ENCODE measurements at places on chromosomes 11 and 22.

DNA sequence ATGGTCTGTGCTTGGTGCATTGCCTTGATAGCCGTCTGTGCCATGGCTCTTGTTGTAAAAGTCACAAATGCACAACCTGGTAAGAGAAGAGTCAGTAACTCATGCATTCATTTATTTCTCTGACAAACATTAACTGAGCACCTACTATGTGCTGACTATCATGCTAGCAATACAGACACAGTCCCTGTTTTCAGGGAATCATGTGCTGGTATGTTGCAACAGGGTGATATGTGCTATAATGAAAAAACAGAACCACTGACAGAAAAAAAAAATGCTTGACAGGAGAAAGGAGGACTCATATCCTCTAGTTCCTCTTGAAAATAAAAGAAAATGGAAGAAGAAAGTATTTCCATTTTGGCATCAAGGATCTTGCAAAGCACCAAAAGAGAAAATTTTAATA lies 34.5 kb upstream of the RAPSN start:
- no peak for DNase-seq

GRCh38 chr22:40040927-40041326 lies 46.2 kb downstream of the FAM83F start:
- no peak for DNase-seq

GRCh38 chr11:104337273-104337672 lies 173.3 kb upstream of the PDGFD start:
- DNase-seq: no peak

- DNase-seq: no peak
Measured at GRCh38 chr11:91104237-91104636, 881.4 kb upstream of the CHORDC1 start.

DNA sequence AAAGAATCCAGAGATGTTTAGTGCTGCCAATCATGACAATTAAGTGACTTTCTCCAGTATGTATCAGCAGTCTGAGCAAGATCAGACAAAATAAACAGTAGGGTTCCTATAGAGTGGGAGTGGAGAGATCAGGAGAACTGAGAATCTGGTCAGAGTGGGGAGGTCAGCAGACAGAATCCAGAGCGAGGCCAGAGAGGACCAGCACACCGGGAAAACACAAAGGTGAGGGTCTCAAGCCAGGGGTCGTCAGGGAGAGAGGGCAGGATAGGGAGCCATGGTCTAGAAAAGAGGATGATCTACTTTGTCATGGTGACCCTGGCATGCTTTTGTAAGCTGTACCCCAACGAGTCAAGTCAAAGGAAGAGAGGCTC lies 39.2 kb downstream of the MAPK1 start:
- no peak for DNase-seq

- no peak for DNase-seq
Measured at GRCh38 chr11:63901660-63902059, 15.3 kb downstream of the RCOR2 start.

DNA sequence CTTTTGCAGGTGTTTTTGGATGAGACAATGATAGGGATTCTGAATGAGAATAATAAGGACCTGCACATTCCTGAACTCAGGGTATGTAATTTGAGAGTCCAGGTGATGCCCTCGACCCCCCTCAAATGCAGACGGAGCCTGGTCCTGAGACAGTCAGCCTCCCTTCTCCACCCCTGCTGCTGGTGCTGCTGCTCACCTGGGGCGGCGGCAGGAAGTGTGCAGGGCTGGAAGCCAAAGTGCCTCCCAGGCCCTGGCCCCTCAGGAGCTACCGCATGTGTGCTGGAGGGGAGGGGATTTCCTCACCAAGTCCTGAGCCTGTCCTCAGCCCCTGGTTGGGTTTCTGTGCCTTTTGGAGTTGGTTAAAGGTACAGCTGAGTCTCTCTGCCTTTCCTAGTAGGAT lies 19.0 kb upstream of the GLB1L2 start:
- DNase-seq: no peak

DNA sequence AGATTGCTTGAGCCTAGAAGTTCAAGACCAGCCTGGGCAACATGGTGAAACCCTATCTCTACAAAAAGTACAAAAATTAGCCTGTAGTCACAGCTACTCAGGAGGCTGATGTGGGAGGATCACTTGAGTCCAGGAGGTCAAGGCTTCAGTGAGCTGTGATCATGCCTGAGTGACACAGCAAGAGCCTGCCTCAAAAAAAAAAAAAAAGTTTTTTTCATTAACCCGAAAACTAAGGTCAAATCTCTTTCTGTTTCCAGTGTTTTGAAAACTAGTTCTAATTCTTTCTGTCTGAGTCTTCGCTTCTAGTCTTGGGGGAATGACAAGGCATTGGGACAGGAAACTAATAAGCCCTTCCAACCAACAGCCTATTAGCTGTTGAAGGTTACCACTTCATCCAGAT lies 57.6 kb downstream of the LIF start:
- no peak for DNase-seq

- no peak for DNase-seq
Measured at GRCh38 chr11:64081745-64082442, 46.2 kb downstream of the FLRT1 start.

DNA sequence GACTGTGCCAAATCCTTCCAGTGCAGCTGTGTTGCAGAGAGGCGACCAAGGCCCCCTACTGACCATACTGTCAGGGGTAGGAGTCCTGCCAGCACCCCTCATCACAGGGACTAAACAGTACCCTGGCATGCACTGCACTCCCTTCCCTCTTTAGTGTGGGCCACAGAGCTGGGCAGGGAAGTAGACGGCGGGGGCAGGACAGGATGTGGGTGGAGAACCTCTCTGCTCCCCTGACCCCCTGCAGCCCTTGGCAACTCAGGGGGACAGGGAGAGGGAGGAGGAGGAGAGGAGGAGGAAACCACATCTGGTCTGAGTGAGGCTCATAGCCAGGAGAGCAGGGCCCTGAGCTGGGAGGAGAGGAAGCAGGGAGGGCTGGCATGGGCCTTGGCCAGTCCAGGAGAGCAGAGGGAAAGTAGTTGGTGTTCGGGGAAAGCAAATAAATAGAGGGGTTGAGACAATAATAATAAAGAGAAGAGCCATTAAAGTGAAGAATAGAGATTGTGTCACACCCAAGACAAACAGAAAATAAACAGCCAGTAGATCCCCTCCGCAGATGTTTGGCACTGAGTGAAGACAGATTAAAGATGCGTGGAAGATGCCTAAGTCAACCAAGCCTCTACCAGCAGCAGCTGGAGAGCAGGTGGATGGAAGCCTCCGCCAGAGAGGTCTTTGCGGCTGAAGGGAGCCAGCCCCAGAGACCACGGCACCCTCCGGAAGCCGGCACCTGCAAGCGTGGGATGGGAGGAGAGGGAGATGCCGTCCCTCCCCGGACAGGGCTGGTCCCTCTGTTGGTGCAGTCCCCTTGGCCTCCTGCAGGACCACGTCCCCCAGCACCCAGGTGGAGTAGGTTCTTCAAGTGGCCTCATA lies 61.5 kb downstream of the RPUSD4 start:
- no peak for DNase-seq

All from cortex of kidney (tissue), 1 donor.